ENCODE measurements at places on chromosomes 6 and 20.

GRCh38 chr6:125570526-125570925 lies 178.9 kb upstream of the HEY2 start:
- no peak for DNase-seq

- DNase-seq = peak; percentile 72
Observed at GRCh38 chr6:31087494-31088089, 24.8 kb downstream of the C6orf15 start.

DNA sequence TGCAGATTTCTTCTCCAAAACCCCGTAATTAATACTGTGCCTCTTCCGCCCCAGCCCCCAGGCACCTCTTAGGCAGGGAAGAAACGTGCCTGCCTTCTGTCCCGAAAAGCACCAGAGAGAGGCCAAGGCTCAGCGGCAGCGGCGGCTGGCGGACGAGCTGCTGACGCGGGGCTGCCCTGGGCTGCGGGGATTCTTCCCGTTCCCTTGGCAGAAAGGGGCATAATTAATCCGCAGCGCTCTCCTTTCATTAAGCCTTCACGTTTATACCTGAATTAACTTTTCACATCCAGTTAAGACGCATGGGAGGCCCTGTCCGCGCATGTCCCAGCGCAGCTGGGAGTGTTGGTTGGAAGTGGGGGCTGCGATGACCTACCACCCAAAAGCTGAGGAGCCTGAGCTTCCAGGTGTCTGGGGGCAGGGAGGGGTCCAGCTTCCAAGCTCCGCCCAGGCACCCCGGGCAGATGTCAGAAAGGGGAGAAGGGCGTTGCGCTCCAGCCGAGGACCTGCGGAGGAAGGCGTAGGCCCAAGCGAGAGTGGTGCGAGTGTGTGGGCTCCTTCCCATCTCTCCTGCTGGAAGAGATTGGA lies 167.4 kb upstream of the LRFN2 start:
- no peak for DNase-seq

DNA sequence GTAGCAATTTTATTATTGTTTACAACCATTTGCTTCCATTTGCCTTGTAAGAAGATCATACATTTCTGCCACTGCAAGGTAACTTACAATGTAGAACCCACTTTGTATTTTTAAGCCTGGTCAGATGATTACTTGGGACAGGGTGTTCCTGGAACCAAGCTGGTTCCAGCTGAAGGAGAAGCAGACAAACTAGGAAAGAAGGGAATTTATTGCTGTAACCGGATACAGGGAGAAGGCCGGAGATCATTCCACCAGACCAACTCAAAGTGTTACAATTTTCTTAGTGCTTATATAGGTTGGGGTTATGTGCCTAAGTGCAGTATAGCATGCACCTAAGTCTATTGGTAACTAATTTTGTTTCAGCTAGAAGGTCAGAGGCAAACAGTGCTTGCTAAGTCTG lies 104.4 kb downstream of the MANEA start:
- no peak for DNase-seq

- DNase-seq = no peak
Observed at GRCh38 chr6:22008248-22008836, 288.5 kb downstream of the PRL start.

GRCh38 chr6:138307816-138308730 lies 69.6 kb upstream of the SMIM28 start:
- DNase-seq = no peak

DNA sequence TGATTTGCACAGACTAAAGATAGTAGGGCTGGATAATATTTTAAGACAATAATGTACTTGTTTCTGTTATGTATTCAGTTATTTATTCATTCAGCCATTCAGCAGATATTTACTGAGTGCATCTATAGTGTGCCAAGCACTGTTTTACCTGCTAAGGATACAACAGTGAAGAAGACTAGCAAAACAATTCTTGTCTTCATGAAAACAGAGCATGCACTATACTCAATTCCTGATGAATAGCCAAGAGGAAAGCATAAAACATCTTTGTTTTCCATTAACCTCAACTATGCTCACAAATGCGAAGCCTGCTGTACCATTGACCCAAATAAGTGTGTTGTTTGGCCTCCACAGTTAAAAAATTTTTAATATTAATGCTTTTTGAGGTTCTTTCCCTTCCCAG lies 436.7 kb downstream of the BCKDHB start:
- DNase-seq = no peak

DNA sequence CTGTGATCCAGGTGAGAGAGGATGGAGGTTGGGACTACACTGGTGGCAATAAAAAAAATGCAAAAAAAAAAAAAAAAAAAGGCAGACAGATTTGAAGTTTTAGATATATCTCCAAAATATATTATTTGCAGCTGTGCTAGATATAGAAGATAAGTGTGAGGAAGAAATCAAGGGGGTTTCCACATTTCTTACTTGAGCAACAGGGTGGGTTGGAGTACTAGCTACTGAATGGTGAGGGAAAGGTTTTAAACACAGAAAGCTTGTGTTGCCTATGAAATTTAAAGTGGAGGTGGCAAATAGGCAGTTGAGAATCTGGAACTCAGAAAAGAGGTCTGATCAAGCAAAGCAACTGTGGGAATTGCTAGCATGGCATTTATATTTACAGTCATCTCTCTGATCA lies 59.9 kb upstream of the GNRH2 start:
- no peak for DNase-seq

- no peak for DNase-seq
Observed at GRCh38 chr6:163839296-163839695, 424.8 kb downstream of the QKI start.

GRCh38 chr20:51144476-51144875 lies 121.6 kb upstream of the KCNG1 start:
- no peak for DNase-seq

DNA sequence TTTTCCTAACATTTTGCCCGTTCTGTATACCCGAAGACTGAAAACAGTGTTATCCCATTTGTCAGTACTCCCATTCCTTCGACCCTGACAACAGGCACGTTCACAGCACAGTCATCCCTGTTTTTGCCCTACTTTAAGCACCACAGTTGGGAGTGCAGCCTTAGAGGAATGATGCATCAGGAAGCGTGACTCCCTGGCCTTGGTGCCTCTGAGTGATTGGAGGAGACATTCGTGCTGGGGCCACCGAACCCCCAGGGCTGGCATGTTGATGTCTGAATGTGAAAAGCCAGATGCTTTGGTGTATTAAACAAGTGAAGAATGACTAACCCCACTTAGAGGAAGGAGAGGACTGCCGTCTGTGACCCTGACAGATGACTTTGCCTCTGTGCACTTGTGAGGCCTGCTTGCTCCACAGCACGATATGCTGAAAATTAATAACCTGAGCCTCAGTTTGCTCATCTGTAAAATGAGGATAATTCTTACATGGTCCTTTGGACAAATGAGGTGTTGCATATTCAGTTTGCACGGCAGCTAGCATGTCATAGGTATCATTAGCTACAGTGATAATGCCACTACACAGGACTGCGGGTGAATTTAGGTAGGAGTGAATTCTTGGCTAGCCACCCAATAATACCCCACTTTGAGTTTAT lies 36.0 kb downstream of the STK35 start:
- DNase-seq = no peak

DNA sequence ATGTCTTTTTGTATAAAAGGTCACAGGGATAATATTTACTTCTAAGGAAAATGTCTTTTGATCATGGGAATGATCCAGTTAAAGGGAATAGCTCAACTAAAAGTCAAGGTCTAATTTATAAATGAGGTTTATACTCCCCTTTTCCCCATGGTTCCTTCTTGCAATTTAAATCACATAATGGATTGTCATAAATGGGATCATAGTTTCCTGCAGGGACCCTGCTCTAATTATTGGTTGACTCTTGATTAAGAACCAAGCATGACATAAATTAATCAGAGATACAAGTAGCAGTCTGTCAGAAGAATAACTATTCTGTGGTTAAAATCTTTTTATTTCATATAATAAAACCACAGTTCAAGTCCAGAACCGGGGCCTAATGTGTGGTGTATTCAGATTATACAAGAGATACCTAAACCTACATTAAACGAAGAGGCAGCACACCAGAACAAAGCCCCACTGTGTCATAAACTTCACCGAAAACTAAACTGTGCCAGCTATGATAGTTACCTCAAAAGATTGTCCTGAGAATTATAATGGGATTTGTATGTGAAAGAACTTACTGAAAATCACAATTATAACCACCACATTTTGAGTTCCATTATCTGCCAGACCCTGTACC lies 43.0 kb upstream of the CD83 start:
- DNase-seq = no peak

- no peak for DNase-seq
Observed at GRCh38 chr6:32867022-32867477, 13.1 kb downstream of the PSMB9 start.

DNA sequence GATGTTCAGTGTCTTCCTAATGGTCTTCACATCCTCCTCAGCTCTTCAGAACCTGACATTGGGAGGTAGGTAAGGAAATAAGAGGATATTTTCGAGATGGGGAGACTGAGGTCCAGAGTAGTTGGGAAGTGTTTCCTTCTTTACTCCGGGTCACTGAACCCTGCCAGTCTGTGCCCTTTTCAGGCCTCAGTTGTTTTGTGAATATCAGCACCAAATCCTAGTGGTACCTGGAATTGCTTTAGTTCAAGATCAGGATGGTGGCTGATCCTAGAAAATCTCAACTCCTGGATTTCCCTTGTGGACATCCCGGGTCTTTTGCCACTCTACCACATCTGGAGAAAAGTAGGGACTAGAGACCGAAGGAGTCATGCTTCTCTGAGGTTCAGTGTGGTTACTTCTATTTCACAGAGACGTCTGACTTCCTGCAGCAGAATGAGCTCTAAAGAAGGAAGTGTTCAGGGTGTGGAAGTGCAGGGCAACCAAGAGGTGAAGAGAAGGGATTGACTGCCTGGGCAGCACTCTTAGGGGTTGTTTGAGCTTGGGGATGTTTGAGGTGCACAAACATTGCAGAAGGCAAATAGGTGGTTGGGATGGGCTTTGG lies 995 bp downstream of the STK4 start:
- no peak for DNase-seq

- no peak for DNase-seq
Observed at GRCh38 chr6:161029195-161029809, 37.7 kb downstream of the MAP3K4 start.

- DNase-seq = no peak
Observed at GRCh38 chr6:54320871-54321270, 12.6 kb downstream of the TINAG start.

DNA sequence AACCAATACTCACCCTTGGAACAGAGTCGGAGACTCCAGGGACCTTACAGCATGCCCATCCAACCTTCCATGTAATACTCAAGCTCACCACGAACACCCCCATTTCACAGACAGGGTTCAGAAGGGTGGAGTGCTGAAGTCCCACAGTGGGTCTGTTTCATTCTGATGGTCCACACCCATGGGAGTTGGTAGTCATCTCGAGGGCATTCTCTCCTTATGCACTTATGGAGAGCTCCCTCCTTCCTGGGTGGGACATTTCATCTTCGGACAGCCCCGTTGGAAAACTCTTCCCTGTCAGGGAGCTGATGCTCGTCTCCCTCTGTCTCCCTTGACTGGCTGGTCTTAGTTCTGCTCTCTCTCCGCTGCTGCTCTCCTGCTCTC lies 38.9 kb downstream of the COX4I2 start:
- DNase-seq = no peak

GRCh38 chr6:67952121-67952520 lies 683.0 kb upstream of the ADGRB3 start:
- no peak for DNase-seq

- no peak for DNase-seq
Observed at GRCh38 chr6:7438011-7438410, 48.4 kb downstream of the RIOK1 start.

GRCh38 chr6:144215402-144215931 lies 65.2 kb downstream of the STX11 start:
- DNase-seq = no peak

DNA sequence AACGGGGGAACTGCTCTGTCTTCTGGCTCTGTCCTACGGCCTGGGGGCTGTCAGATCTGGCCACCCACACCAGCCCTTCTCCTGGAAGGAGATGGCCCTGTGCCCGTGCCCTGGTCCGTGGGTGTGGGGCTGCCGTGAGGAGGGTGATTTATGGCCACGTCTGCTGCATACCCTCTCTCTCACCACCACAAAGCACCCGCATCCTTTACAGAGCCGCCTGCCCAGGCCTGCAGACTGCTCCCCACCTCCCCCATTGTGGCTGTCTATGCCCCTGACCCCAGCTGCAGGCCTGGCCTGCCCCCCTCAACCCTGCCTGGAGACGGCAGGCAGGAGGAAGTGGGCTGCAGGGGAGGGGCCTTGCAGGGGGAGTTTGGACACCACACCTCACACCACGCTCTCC lies 72.7 kb upstream of the GATA5 start:
- no peak for DNase-seq

- no peak for DNase-seq
Observed at GRCh38 chr20:5789827-5790226, 39.6 kb downstream of the SHLD1 start.

DNA sequence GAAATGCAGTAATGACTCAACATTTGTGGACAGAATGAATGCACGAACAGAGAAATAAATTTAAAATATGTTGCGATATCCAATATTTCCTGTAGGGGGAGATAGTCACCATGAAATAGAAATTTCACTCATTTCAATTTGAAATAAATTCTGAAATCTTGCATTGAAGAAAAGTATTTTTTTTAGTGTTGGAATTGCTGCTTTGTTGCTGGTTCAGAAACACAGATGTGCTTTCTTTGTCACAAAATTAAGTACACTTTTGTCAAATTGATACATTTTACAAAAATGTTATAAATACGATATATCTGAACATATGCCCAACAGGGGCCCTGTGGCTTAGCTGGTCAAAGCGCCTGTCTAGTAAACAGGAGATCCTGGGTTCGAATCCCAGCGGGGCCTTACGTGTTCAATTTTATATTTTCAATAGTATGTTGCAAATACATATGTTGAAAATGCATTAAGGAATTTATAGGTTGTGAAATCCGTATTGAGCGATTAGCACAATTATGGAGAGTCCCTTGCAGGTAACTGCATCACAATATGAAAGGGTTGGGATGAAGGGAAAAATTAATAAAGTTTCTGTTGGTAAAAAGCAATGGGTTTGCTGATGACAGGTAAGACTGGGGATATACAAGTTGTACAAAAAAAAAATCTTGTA lies 85.4 kb upstream of the PRSS16 start:
- DNase-seq = no peak

- DNase-seq = peak; percentile 31
Observed at GRCh38 chr6:70371454-70372105, 41.7 kb upstream of the FAM135A start.

- peak; percentile 67 for DNase-seq
Observed at GRCh38 chr6:6758915-6759654, 170.6 kb downstream of the LY86 start.

- DNase-seq = no peak
Observed at GRCh38 chr6:96929741-96930140, 5.2 kb downstream of the KLHL32 start.

- no peak for DNase-seq
Observed at GRCh38 chr6:77512554-77512953, 49.3 kb upstream of the HTR1B start.

Data from forelimb muscle (tissue), 1 donor.